Smooth muscle cell of the pulmonary artery (primary cell): ENCODE measurements at places on chromosomes 7 and 10. TPM values are rescaled to one million over a fixed set of nuclear protein-coding genes. Genes with fewer than 3 reads are reported as not detected.

The USP6NL gene
- 9.9 and 11.7 TPM in 2 replicates for total RNA-seq

The CCDC146 gene
- 1.2 and 1.9 TPM in 2 replicates for total RNA-seq

The PALD1 gene
- total RNA-seq, result 0.40 and 1.4 TPM in 2 replicates

The PNLIPRP3 gene
- not detected in 2 replicates for total RNA-seq

The LRIT1 gene
- total RNA-seq, result not detected in 2 replicates

The C10orf88 gene
- 12.3 and 19.0 TPM in 2 replicates for total RNA-seq

The ZNF804B gene
- total RNA-seq, result not detected in 2 replicates

The CHN2 gene
- 0.39 TPM in 1 of 2 replicates, not detected in the other for total RNA-seq

The TEX36 gene
- not detected in 2 replicates for total RNA-seq

The GIMAP1 gene
- total RNA-seq, result 0.03 TPM in 1 of 2 replicates, not detected in the other

The HBP1 gene
- 64.5 and 118 TPM in 2 replicates for total RNA-seq

The CRTAC1 gene
- 0.07 and 0.50 TPM in 2 replicates for total RNA-seq
